ENCODE measurements at places on chromosomes 2 and 18.

DNA sequence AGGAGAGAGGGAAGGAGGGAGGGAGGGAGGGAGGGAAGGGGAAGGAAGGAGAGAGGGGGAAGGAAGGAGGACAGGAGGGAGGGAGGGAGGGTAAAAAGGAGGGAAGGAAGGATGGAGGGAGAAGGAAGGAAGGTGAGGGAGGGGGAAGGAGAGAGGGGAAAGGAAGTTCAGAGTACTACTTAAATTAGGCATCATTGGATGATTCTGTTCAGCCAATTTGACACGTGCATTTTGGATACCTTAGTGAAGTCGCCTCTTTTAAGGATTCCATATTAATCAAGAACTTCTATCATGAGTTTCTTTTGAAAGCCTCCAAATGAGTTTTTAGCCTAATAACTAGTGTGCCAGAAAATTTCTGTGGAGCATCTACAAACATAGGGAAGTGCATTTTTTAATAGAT lies 62.9 kb downstream of the FEZ2 start:
- no peak for DNase-seq

DNA sequence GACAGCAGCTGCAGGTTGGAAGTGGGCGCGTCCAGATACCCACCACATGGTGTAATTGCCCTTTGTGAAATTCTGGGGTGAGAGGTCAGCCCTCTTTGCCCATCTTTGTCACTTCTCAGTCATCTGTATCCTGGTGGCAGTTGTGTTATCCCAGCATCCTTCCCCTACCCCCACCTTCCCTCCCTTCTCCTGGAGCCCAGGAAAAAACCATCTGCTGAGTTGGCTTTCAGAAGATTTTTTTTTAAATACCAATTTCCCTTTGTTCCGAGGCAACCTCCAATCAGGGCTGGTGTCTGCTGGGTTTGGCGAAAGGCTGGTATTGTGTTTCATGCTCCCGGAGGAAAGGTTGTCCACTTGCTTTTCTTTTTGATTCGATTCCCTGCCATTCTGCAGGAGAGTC lies 35.2 kb downstream of the SETBP1 start:
- no peak for DNase-seq

GRCh38 chr2:42895791-42896135 lies 103.4 kb upstream of the HAAO start:
- DNase-seq, result no peak

DNA sequence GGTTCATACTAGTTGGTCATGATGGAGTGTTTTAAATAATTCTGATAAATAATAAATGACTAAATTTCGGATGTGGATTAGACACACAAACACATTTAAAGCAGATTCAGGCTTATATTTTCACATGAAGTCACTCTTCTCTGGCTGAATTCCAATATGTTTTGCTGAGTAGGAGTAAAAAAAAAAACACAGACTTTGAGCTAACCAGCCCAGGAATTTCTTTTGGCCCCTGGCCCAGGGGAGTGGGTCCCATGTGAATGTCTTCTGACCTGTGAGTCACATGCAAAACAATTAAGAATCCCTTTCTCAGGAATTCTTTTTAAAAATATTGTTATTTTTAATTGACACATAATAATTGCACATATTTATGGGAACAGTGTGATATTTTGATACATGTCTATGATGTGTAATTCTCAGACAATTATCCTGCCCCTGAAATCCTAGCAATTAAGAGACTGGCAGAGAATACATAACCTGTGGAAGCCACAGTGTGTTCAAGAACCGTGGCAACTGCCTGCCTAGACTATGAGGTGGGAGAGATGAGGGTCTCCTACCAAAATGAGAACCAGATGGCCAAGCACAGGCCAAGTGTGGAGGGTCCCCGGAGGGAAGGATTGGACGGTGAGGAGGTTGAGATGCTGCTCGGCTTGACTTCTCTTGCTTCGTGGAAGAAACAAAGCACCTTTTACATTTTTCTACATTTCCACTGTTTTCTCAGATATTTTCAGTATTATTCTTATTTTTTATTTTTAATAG lies 236.4 kb downstream of the PIEZO2 start:
- DNase-seq, result no peak

DNA sequence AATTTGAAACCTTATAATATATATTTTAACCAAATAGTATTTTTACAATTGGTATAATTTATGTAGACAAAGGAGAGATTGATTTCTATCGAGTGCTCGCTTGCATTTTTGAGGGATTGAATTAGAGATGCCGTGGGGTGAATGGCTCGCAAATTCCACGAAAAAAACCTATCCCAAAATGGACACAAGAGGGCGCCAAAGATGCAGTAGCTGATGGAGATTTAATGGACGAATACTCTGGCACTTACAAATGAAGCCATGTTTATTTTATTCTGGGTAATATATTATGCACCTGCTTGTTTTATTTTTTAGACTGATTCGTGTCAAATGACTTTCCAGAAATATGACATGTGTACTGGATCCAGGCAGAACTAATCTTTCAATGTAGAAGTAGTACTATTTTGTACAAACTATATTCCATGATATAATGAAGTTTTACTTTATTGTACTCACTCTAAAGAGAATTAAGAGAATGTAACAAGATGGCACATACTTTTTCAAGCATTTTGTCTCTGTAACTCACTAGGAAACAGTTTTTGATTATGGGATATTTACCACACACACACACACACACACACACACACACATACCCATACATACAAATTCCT lies 505.4 kb downstream of the PLCL1 start:
- peak; percentile 54 for DNase-seq

GRCh38 chr2:161965994-161966393 lies 108.0 kb downstream of the DPP4 start:
- no peak for DNase-seq

DNA sequence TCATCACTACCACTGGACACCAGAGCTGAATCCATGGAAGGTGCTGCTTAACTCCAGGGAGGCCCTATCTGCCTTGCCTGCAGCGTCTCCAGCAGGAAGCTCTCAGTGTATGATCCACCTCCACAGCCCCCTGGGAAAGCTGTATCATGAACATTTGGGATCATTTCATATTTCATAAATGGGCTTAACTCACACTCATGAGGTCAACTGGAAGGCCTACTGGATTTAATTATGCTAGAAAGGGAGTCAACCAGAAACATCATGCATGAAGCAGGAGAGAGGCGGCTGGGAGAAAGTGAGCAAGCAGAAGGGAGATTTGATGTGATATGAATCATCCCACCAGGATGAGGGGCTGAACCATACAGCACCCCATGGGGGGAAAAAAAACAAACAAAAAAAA lies 537.7 kb downstream of the TNS1 start:
- no peak for DNase-seq

GRCh38 chr2:127567351-127567854 lies 31.9 kb downstream of the MYO7B start:
- DNase-seq, result no peak

GRCh38 chr2:215442401-215442787 lies 6.5 kb upstream of the FN1 start:
- no peak for DNase-seq

GRCh38 chr2:96933305-96934181 lies 52.8 kb downstream of the FAM178B start:
- DNase-seq, result no peak

DNA sequence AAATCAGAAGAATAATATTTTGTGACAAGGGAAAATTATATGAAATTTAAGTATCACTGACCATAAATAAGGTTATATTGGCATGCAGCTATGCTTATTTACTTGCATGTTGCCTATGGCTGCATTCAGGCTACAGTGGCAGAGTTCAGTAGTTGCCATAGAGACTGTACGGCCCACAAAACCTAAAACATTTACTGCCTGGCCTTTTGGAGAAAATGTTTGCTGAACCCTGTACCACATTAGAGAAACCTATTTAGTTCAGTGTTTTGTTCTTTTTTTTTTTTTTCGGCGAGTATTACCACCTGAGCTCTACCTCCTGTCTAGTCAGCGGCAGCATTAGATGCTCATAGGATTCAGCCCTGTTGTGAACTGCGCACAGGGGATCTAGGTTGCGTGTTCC lies 163.7 kb downstream of the MCFD2 start:
- DNase-seq, result no peak

- DNase-seq, result no peak
Measured at GRCh38 chr2:200174433-200175216, 131.9 kb upstream of the SPATS2L start.

GRCh38 chr2:129906139-129906860 lies 73.2 kb upstream of the RAB6C start:
- no peak for DNase-seq

DNA sequence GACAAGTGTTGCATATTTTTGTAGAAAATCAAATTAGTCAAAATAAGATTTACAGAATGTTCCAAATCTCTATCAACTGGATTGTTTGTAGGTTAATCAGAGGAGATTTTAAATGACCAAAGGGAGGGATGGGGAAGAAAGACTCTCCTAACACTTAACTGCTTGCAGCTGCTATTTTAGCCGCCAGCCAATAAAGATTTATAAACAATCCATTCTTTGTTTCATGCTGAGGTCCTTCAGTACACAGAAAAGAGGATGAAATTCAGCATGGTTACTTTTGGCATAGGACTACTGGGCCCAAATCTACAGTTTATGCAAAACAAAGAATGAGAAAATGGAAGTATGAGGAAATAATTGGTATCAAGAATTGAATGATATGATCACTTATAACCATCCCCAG lies 86.4 kb upstream of the FN1 start:
- no peak for DNase-seq

GRCh38 chr2:36539631-36540030 lies 58.3 kb downstream of the FEZ2 start:
- no peak for DNase-seq

DNA sequence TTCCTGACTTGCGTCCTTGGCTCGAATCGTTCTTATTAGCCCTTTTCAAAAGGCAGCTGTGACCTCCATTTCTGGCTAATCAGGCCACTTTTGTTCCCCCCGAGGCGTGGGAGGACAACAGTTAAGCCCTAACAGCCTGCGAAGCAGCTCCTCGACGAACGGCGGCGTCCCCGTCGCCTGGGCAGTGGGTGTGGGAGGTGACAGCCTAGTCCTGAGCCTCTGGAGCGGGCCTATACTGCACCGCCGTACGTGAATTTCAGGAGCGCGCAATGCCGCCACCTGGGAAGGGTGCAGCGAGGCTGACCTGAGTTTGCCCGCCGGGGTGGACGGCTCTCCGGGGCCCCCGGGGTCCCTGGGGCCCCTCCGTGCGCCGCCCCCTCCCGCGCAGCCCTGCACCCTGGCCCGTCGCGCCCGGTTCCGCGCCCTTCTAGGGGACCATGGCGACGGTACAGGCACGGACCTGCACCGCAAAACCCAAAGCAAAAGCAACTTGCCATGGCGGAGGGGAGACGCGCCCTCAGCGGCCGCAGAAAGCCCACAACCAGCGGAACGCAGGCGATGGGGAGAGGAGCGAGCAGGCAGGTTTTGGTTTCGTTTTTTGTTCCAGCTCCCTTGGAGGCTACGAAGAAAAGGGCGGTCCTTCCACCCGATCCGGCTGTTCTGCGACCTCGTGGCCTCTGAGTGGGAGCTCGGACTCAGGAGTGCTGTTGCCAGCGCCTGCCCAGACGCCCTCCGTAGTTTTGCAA lies at the start of gene RBM43:
TSS of gene RBM43 (minus strand) at position 633 of the 746 bp plus-strand sequence. CDS start at position 497, 136 bp downstream.
- peak; percentile 85 for DNase-seq

DNA sequence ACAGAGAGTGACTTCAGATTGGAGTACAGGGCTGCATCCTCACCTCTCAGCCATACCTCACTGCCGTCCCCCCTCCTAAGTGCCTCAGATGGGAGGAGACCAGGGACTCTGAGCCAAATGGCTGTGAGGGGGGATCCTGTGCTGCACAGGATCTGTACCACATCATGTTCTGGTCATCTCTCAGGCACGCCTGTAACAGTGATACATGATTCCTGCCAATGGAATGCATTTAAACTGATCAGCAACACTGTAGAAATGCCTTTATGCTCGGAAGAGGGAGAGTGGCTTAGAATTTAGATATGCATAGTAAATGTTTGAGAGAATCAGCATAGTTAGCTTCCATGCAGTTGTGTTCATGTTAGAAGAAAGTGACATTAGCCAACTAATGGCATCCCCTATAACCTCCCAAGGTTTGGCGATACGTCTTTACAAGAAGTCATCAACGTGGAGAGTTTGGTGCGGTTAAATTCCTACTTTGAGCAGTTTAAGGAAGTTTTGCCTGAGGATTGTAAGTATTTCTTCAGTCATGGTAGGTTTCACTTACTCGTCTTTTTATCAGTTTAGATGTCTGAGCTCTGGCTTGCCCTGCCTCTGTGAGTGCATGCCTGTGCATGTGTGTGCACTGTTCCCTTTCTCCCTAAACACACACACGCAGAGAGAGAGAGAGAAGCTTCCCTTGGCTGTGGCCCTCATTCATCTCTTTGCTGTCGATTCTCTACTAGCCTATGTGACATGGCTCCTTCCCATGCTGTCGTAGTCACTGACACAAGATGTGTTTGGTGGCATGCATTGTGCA lies 40.0 kb downstream of the COA5 start:
- DNase-seq, result no peak

DNA sequence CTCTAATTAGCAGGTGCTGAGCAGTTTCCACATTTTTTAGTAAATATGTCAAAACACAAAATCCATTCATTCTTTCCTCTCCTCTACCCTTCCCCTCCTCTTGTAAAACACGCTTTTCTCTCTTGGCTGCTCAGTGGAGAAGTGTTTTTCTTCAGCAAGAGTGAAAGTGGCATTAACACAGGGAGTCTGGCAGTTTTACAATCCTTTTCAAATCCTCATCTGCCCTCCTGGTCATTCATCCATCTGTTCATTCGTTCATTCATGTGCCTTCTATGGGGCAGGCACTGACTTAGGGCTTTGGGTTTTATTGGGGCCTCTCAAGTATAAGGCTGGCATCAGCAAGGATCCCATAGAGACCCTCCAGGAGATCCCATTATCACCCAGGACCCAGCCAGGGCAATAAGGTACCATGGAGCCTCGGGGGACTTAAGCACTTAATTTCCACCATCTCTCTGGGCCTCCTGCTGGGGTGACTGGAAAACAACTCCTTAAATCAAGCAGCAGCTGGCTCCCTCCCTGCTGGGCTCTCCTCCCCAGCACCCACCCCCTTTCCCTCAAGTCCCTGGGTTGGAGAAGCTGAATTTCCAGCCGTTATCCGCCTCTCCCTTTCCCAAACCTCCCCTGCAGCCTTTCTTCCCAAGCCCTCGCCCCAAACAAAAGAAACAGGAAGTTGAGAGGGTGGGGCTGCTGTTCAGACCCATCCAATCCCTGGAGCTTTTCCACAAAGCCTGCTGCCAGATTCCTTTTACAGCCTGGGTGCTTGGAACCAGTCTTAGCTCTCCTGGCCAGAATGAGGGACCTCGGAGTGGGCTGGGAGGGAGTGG lies 32.6 kb downstream of the MARCHF4 start:
- DNase-seq, result peak; percentile 15

DNA sequence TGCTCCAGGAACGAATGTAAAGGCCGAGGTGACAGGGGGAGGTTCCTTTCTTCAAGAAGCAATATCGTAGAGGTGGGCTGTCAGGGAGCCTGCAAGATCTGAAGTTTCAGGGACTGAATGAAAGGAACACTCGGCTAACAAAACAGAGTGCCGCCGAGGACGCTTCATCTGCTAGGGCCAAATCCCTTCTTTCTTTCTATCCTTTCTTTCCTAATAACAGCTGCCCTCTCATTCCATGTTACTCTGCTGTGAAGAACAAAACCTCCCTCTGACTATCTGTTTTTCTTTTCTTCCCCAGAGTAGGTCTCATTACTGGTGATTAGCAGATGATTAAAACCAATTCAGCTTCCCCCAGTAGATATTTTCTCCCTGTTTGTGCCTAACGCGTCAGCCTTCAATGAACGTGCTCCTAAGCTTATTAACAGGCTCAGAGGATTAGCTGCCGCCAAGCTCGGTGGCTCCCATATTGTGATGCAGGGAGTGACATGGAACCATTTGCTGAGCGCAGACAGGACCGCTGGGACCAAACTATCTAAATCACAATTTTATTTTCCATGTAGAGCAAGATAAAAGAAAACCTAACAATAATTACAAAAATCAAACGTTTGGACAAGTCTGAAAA lies 414.6 kb downstream of the TMEM182 start:
- DNase-seq, result no peak

- DNase-seq, result no peak
Measured at GRCh38 chr18:77530732-77531131, 281.1 kb downstream of the GALR1 start.

Data from mucosa of gallbladder (tissue), 1 donor.